D721Med (cell line): ENCODE measurements at places on chromosomes 5 and 9.

DNA sequence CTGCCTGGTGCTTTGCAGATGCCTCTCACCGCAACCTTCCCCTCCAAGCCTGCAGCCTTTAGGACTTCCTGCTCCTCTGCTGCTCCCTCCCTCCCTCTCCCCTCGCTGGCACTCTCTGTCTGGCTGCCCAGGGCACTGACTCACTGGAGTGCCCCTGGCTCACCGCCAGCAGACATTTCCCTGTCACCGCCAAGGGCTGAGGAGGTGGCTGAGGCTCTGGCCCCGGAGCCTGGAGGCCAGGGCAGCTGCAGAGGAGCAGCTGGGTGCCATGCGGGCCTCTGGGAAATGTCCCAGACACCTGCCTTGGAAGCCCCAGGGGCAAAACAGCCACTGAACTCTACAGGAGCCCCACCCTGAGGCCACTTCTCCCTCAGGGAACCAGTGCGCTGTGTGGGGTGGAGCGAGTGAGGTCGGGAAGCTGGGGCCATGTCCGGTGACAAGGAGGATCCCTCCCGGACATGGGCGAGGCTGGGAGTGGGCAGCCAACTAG lies 53.4 kb downstream of the TENT4A start:
- DNase-seq: no peak

- no peak for DNase-seq
These were observed 225.7 kb downstream of the FRMD3 start for GRCh38 chr9:83312537-83312936.

- DNase-seq: no peak
These were observed 54.1 kb downstream of the MAN2A1 start for GRCh38 chr5:109743770-109744212.

- no peak for DNase-seq
These were observed 56.1 kb upstream of the TAS2R1 start for GRCh38 chr5:9686216-9686615.

DNA sequence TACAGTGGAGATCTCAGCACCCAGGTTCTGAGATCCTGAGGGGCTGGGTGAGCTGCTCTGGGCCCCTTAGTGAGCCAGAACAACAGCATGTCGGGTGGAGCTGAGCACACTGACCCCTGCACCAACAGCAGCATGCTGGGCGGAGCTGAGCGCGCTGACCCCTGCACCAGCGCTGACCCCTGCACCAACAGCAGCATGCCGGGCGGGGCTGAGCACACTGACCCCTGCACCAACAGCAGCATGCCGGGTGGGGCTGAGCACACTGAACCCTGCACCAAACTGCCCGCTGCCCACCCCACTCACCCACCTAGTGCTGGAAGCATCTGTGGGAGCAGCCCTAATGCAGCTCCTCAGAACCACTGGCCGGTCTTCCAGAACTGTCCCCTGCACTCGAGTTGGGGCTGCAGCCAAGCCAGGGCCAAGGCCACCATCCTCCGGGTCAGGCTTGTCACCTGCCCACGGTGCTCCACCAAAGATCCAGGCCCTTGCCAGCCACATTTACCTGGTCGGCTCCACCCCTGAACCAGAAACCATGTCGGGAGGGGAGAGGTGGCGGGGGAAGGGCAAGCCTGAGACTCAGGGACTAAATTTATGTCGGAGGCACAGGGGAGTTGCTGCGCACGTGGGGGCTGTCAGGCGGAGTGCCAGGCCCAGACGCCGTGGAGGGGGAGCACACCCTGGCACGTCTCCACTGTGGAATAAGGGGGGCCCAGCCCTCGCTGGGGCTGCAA lies 80.3 kb downstream of the ADAMTS2 start:
- DNase-seq: no peak

GRCh38 chr5:138626333-138626944 lies 51.2 kb upstream of the HSPA9 start:
- DNase-seq: no peak

DNA sequence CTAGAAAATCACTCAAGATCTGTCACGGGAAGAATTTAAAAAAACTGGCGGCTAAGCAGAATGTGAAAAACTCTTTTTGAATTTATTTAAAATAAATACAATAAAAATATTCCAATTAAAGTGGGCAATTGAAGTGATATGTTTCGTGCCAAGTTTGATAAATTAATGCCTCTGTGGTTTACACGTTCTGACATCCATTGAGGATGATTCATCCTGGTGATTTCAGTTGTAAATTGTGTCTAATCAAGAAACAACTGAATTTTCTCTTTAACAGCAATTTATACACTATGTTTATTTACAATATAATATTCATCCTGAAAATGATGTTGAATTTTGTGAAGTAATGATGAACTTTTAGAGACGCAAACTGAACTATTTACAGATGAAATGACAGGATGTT lies 21.0 kb upstream of the OSMR start:
- DNase-seq: no peak

GRCh38 chr5:82622711-82623514 lies 344.8 kb upstream of the RPS23 start:
- DNase-seq: no peak

GRCh38 chr9:86885232-86885631 lies 62.1 kb downstream of the GAS1 start:
- no peak for DNase-seq

- DNase-seq: no peak
These were observed 152.3 kb downstream of the HSD17B3 start for GRCh38 chr9:96149533-96150280.

DNA sequence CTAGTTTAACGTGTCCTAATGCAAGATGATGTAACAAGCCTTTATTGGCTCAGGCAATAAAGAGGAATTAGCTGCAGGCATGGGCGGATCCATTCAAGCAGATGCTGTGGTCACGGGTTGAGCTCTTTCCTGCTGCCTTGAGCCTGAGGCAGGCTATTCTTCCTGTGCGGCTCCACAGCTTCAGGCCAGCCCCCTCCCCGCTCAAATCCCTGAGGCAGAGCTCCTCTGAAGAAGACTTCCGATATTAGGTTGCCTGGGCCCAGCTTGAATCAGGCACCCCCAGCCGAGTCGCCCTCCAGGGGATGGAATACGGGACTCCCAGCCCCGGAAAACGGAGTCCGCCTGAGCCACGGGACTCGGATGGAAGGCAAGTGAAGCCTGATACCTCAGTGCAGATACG lies 95.0 kb upstream of the RUFY1 start:
- DNase-seq: no peak

GRCh38 chr5:124819201-124819600 lies 72.8 kb upstream of the ZNF608 start:
- DNase-seq: no peak

GRCh38 chr5:68137511-68138140 lies 77.9 kb upstream of the PIK3R1 start:
- no peak for DNase-seq

DNA sequence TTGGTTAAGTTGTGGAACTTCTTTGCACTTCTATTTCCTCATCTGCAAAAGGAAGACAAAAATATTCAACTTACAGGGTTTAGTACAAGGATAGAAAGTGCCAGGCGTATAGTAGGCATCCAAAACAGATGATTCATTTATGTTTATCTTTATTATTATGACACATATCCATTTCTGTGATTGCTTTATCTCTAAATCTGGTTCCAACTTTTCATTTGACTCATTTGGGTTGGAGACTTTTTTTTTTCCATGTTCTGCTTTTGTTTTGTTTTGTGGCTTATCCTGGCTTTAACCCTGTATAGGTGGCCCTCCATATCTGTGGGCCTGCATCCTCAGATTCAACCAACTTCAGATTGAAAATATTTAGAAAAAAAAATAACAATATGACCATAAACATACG lies 186.7 kb upstream of the SLC24A2 start:
- DNase-seq: no peak

DNA sequence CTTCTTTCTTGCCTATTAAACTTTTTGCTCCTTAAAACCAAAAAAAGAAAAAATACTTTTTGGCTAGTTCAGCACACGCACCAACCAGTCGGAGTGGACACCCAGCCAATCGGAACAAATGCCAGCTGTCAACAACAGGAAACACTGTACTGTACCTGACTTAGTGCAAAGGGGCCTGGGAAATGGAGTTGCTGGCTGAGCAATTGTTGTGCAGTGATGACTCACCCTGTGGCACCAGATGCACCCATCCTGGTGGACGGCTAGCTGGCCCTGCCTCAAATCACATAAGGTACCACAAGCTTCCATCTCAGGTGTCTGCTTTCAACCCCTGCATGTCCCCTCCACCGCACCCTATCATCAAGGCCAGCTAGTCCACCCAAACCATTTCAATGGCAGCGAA lies 20.9 kb downstream of the FOXE1 start:
- DNase-seq: no peak

DNA sequence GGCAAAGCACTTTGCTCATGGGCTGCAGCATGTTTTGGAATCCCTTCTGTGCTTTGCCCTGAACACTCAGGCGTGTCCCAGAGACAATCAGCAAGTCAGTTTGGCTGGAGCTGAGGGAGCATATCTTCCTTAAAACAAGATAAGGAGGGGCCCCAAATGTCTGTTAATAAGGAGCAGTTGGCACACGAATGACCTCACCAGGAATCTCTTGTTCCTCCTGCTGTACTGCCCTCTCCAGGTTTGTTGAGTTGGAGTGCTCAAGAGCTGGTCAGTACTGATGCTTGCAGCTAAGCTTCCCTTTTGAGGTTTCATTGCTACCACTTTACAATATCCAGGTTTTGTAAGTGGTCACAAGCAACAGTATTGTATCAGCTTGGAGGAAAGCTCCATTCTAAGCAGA lies 101.3 kb upstream of the EGFLAM start:
- no peak for DNase-seq

DNA sequence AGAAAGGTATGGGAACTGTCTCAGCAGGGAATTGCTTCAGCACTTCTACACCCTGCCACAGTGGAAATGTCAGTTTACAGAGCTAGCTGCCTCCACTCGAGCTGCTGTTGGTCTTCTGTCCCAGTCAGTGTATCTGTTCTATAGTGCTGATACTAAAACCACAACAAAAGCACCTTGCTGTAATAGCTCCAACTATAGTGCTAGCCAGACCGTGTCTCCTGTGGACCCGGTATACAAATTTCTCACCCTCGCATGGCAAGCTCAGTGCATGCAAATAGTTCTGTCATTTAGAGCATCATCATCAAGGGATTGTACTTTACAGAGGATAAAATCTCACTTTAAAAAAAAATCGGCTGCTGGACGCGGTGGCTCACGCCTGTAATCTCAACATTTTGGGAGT lies 51.5 kb upstream of the IQGAP2 start:
- DNase-seq: no peak

DNA sequence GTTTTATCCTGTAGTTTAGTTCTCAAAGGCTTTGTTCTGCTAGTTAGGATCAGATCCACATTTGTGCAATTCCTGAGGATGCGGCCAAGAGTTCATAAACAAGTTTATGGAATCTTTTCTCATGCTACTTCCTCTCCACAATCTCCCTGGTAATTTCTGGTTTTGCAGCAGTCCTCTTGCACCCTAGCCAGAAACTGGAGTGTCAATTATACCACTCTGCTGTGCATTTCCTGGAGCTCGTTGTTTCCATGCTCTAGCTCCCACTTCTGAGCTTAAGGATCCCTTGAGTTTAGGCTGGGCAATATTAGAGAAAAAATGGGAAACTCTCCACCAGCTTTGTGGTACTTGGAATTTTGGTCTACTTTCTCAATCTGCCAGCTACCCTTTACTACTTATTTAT lies 474.7 kb downstream of the DIRAS2 start:
- no peak for DNase-seq

DNA sequence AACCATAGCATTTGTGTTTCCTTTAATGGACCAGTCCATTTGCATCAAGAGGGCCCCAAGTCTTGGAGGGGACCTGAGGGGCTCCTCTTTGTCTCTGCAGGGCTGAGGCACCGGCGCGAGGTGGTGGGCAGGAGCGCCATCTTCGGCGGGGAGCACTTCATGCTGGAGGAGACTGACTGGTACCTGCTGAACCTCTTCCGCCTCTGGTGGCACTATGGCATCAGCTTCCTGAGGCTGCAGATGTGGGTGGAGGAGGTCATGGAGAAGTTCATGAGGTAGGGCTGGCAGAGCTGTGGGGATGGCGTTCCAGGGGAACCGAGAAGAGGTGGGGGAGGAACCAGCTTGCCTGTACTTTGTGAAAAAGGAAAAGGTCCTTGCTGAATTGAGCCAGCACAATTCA lies 6.1 kb downstream of the PCYOX1L start:
- DNase-seq: no peak

GRCh38 chr9:109737295-109737694 lies 42.7 kb upstream of the PALM2AKAP2 start:
- DNase-seq: no peak

DNA sequence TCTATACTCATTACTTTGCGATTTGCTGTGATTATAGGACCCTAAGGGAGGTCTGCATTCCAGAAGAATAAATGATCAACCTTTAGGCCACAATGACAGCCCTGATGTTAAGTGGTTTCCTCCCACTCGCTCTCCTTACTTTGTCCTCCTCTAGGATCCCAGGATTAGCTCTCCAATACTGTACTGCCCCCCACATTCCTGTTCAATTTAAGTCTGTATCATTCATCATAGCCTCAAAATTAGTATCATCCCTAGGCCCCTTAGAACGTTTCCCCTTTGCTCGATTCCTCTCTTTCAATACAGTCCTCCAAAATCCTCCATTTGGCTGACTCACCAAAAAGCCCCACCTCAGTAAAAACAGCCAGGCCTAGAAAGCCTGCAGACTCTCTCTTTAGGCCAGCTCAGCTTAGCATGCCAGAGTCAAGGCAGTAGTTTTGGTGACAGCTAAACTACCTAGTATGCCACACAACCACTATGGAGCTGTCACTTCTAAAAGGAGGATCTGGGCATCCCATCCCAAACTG lies 24.4 kb downstream of the RNF145 start:
- no peak for DNase-seq

DNA sequence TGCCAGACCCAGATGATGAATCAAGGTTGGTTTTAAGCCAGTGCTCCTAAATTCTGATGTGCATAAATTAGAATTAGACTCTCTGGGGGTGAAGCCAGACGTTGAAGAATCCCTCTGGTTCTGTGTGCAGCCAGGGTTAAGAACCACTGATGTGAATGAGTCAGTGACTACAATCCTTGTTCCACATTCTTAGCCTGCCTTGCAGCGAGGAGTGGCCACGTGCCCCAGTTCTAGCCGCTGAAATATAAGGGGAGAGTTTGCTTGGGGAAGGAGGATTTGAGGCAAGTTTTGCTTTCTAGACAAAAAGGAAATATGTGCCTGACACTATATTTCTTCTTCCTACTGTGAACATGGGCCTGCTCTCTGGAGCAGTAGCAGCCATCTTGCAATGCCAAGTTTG lies 34.2 kb upstream of the MSH3 start:
- no peak for DNase-seq

GRCh38 chr9:91090130-91090410 lies 271.6 kb downstream of the AUH start:
- no peak for DNase-seq

DNA sequence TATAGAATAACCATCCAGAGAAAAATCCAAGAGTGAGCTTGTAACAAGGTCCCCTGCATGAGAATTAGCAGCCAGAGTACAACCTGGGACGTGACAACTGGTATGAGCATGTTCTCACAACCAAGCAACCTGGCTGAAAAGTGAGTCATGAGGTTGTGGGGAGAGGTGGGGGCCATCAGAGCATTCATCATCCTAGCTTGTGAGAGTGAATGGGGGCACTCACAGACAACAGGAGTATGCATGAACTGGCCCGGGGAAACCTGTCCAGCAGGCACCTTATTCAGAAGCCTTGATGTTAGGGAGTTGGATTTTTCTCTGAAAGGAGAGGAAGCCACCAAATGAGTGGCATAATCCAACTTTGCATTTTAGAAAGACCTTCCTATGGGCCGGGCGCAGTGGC lies 113.0 kb downstream of the FRMD3 start:
- no peak for DNase-seq
